ENCODE measurements at places on chromosomes 4 and X.

GRCh38 chrX:10054396-10054795 is 87.2 kb downstream of the CLDN34 start:
- H3K27me3 ChIP-seq: no peaks in the 10 kb centered on the region
- H3K36me3 ChIP-seq: no peaks in the 10 kb centered on the region

DNA sequence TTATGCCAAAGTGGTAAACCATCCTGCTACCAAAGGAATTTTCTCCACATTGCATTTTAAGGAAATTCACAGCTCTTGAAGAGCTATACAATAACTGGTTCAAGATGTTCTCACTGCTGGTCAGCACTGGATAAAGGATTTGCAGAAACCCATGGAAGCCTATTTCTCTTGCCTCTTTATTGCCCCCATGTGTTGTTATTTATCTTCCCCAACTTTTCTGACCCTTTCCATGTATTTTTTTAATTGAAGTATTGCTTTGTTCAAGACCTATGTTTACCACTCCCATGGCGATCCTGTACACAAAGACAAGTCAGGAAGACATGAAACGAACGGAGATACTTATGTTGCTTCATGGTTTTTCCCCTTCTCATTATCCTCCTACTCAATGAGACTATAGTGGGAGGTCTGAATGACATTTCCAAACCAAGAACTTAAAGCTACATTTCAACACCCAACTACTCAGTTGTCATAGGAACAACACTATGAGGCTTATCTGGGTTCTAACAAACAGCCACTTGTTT is 566.4 kb upstream of the DIPK2B start:
- peak overlapping the region; percentile 87 for H3K27ac ChIP-seq
- H3K4me3 ChIP-seq: peak overlapping the region; percentile 10
- no peaks in the 10 kb centered on the region for H3K36me3 ChIP-seq
- no peak for DNase-seq

GRCh38 chr4:179097741-179098140 is 1655.5 kb upstream of the AGA start:
- no peak overlapping the region for H3K27ac ChIP-seq
- no peak for DNase-seq
- no peaks in the 10 kb centered on the region for H3K36me3 ChIP-seq
- H3K27me3 ChIP-seq: no peaks in the 10 kb centered on the region

GRCh38 chr4:72567036-72567435 is 2.0 kb downstream of the ADAMTS3 start:
- no peak for DNase-seq
- no peaks in the 10 kb centered on the region for H3K4me1 ChIP-seq
- no peak overlapping the region for H3K4me3 ChIP-seq
- H3K27ac ChIP-seq: peak overlapping the region; percentile 85

DNA sequence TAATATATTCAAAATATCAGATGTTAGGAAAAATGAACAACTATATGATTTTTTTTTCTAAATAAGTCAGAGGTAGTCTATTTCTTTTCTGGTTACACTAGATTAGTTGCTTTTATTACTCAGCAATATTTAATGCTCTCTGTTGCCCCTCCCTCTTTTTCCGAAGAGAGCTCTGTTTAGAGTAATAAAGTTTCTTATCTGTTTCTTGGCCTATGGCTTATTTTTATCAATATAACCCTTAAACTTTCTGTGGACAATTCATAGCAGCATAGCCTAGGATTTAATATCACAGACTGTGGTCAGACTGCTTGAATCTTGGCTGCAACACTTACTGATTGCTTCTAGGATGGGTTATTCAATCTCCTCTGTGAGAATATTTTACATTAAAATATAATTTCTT is 2315.4 kb upstream of the AGA start:
- no peak for DNase-seq
- no peaks in the 10 kb centered on the region for H3K27me3 ChIP-seq
- no peaks in the 10 kb centered on the region for H3K4me1 ChIP-seq
- no peak overlapping the region for H3K27ac ChIP-seq
- no peaks in the 10 kb centered on the region for H3K36me3 ChIP-seq

- no peaks in the 10 kb centered on the region for H3K36me3 ChIP-seq
- no peaks in the 10 kb centered on the region for H3K4me1 ChIP-seq
- no peak for DNase-seq
- H3K27me3 ChIP-seq: no peaks in the 10 kb centered on the region
Observed at GRCh38 chrX:136574548-136574947, 42.5 kb downstream of the VGLL1 start.

- no peaks in the 10 kb centered on the region for H3K4me1 ChIP-seq
- no peak for DNase-seq
Observed at GRCh38 chr4:56630876-56631666, 50.0 kb downstream of the HOPX start.

- no peak overlapping the region for H3K4me3 ChIP-seq
- peak overlapping the region; percentile 43 for H3K27ac ChIP-seq
- no peaks in the 10 kb centered on the region for H3K27me3 ChIP-seq
Observed at GRCh38 chrX:31580227-31580626, 508.4 kb upstream of the FTHL17 start.

DNA sequence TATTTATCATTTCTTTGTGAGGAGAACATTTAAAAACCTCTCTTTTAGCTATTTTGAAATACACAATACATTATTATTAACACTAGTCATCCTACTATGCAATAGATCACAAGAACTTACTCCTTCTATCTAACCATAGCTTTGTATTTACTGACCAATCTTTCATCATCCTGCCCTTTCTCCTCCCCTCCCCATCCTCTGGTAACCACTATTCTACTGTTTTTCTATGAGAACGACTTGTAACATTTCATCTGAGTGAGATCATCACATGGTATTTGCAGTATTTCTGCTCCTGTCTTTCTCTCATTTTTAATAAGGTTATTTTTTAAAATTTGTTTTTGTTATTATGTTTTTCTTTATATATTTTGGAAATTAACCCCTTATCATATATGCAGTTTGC is 331.8 kb downstream of the TEX13C start:
- H3K4me1 ChIP-seq: no peaks in the 10 kb centered on the region
- H3K36me3 ChIP-seq: no peaks in the 10 kb centered on the region
- no peak overlapping the region for H3K27ac ChIP-seq

GRCh38 chr4:151165205-151166000 is 66.0 kb downstream of the RPS3A start:
- peaks cover 54% of the 10 kb centered on the region for H3K4me1 ChIP-seq
- DNase-seq: no peak
- H3K4me3 ChIP-seq: no peak overlapping the region
- H3K36me3 ChIP-seq: no peaks in the 10 kb centered on the region

DNA sequence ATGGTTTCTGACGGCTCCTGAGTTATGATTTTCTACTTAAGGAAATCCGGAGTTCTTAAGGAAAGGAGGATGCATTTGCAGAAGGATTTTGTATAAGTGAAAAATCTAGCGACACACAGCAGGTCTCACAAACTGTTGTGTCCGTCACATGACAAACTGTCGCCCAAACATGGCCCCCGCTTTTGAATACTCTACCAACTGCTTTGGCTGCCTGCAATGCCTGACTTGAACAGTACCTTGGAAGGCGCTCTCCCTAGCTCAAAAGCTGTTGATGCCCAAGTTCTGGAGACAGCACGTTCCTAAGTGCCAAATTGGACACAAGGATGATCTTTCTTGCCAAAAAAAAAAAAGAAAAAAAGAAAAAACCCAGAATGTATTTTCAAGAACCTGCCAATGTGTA is 103.2 kb downstream of the ENPP6 start:
- no peaks in the 10 kb centered on the region for H3K27me3 ChIP-seq
- H3K4me1 ChIP-seq: no peaks in the 10 kb centered on the region
- H3K27ac ChIP-seq: no peak overlapping the region
- H3K4me3 ChIP-seq: no peak overlapping the region

DNA sequence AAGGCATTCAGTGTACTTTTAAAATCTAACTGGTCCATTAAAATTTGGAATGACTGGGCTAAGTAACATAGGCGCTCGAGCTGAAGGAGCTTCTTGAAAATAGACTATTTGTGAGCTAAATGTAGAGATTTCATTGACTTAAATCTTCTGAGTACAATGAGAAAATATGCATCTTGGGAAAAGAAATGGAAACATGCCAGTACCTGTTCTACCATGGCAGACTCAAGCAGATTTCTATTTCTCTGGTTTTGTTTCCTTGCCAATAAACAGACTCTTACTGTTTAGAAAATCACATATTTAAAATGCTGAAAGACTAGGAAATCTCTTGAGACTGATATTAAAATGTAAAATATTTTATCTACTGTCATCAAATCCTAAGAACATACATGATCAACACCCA is 678.1 kb downstream of the FAT4 start:
- H3K4me1 ChIP-seq: no peaks in the 10 kb centered on the region
- no peak overlapping the region for H3K27ac ChIP-seq
- no peaks in the 10 kb centered on the region for H3K27me3 ChIP-seq
- DNase-seq: no peak
- H3K4me3 ChIP-seq: no peak overlapping the region

GRCh38 chrX:43970528-43970927 is 2.7 kb downstream of the NDP start:
- DNase-seq: no peak
- H3K4me3 ChIP-seq: no peak overlapping the region
- peak overlapping the region; percentile 80 for H3K27ac ChIP-seq
- no peaks in the 10 kb centered on the region for H3K36me3 ChIP-seq
- H3K27me3 ChIP-seq: no peaks in the 10 kb centered on the region

GRCh38 chr4:127479031-127479622 is 153.6 kb upstream of the INTU start:
- no peak overlapping the region for H3K4me3 ChIP-seq
- H3K27ac ChIP-seq: no peak overlapping the region
- no peak for DNase-seq
- H3K4me1 ChIP-seq: peaks cover 5% of the 10 kb centered on the region
- H3K36me3 ChIP-seq: no peaks in the 10 kb centered on the region
- H3K27me3 ChIP-seq: no peaks in the 10 kb centered on the region

DNA sequence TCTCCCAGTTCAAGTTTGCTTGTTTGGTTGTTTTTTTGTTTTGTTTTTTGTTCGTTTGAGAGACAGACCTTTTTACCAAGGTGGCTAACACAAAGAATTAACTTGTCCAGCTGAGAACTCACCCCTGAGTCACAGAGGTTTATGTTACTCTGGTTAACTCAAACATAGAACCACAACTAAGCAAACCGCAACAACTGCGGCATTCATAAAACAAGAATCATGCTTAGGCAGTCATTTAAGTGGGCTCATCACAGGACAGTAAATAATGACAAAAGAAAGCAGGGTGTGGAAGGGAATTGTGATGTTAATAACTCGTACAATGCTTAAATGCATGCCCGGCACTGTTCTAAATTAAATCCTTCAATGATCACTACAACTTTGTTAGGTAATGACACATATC is 24.7 kb upstream of the IL13RA1 start:
- no peaks in the 10 kb centered on the region for H3K27me3 ChIP-seq
- H3K27ac ChIP-seq: no peak overlapping the region
- no peak for DNase-seq
- no peaks in the 10 kb centered on the region for H3K36me3 ChIP-seq
- no peak overlapping the region for H3K4me3 ChIP-seq

- H3K27me3 ChIP-seq: no peaks in the 10 kb centered on the region
- H3K27ac ChIP-seq: no peak overlapping the region
- H3K4me3 ChIP-seq: no peak overlapping the region
- DNase-seq: no peak
- peaks cover 37% of the 10 kb centered on the region for H3K36me3 ChIP-seq
Observed at GRCh38 chr4:107900508-107900907, 30.8 kb upstream of the CYP2U1 start.

DNA sequence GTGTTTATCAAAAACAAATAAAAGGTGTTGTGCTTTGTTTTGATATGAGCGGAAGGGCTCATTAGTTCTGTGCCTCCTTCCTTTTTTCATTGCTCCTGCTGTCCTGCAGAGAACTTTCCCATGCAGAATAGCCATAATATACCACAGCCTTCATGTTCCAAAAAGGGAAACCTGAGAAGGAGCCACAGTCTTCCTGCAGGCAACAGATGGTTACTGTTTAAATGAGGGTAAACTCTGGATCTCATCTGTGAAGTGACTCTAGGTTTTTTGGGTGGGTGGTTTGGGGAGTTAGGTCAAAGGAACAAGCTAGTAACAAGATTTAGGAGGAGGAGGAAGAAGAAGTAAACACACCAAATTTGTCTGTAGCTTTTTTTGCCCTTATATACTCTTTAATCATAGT is 131.8 kb downstream of the BMPR1B start:
- H3K4me1 ChIP-seq: peaks cover 26% of the 10 kb centered on the region
- no peak for DNase-seq
- no peaks in the 10 kb centered on the region for H3K36me3 ChIP-seq
- no peak overlapping the region for H3K27ac ChIP-seq
- H3K4me3 ChIP-seq: no peak overlapping the region
